ENCODE measurements at places on chromosomes 6 and 20. TPM values are rescaled to one million over a fixed set of nuclear protein-coding genes. Genes with fewer than 3 reads are reported as not detected.

TAGAP gene
- polyA plus RNA-seq: not detected

CNR1 gene
- 1.8 TPM for polyA plus RNA-seq

NELFCD gene
- 35.5 TPM for polyA plus RNA-seq

FGD2 gene
- 0.12 TPM for polyA plus RNA-seq

SOX18 gene
- 0.09 TPM for polyA plus RNA-seq

- no peak for DNase-seq
These were observed 38.0 kb downstream of the FOXA2 start for GRCh38 chr20:22546344-22546743.

EFCAB8 gene
- 0.06 TPM for polyA plus RNA-seq

GNAS-AS1 gene
- polyA plus RNA-seq: 5.4 TPM

HLA-DOB gene
- 0.19 TPM for polyA plus RNA-seq

TMEM170B gene
- 0.63 TPM for polyA plus RNA-seq

WFDC10B gene
- polyA plus RNA-seq: 0.36 TPM

DNA sequence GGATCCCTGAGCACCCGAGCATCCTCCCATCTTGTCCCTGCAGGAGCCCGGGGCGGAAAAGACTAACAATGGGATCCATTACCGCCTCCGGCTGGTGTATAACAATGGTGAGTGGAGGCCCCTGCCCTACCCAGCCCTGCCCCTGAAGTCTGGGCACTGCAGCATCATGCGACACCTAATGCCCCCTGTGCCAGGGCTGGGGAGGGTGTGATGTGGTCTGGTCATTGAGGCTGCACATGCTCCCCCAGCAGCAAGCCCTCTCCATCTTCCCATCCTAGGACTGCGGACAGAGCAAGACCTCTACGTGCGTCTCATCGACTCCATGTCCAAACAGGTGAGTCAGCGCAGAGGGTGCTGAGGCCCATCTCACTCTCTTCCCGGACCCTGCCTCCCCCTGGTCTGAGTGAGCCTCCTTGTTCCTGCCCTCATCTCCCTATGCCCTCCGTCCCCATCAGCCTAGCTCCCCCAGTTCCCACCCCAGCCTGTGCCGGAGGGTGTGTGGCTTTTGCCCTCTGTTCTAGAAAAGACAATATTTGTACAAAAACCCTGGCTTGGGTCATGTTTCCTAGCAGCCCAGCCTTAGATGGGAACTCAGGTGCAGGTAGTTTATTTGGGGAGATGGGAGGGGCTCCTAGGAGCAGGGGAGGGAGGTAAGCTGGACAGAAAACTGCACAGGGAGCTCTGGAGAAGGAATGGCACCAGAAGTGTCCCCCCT is 13.5 kb downstream of the EBF4 start:
- DNase-seq: no peak

LGSN gene
- 0.03 TPM for polyA plus RNA-seq

DNA sequence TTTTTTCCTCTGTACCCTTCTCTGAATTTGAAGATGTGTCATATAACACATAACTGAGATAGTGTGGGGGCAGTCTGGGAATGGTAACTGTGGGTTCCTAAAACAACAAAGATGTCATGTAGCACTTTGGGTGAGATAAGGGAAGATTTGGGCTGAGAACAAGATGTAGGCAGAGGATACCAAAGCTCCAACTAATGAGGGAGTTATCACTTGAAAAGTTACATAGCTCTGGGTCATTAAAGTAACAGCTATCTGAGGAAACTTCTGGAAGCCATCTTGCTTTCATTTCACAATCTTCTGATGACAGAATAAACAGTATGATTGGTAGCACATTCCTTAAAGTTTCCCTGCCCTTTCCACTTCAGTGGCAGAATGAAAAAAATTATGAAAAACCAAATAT is 255.4 kb downstream of the TBX18 start:
- no peak for DNase-seq

TRIM40 gene
- polyA plus RNA-seq: not detected

- no peak for DNase-seq
These were observed 58.6 kb downstream of the NOL4L start for GRCh38 chr20:32526541-32526940.

DNA sequence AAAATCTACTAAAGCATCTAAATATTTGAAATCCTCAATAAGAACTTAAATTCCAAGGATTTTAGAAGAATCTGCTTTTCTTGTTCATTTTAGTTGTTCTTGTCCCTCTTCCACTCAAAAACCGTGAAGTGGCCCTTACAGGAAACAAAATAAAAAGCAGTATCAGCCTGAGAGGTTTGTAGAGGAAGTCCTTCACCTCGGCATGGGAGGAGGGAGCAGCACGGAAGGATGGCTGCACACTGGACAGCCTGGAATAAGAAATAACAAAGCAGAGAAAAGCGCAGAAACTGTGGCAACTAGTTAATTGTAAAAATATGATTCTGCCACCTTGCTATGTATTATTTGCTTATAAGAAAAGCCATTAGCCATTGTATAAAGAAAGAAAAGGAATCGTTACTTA is 46.1 kb downstream of the RALGAPA2 start:
- DNase-seq: no peak

- DNase-seq: no peak
These were observed 623.3 kb upstream of the MANEA start for GRCh38 chr6:94953867-94954631.

DNA sequence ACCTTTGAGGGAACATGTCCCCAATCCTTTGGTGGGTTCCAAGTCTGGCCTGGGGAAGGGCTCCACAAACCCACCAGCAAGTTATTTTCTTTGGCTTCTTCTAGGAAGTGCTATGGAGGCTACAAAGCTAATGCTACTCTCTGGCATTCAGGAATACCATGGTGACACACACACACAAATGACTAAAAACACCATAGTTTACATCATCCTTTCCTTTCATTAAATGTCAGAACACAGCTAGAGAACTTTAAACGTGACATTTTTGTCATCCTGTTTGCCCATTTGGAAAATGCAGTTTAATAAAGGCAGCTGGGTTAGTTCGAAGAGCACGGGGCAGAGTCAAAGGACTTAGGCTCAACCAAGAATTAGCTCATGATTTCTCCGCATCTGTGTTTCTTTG is 40.2 kb upstream of the PROKR2 start:
- DNase-seq: no peak

ARG1 gene
- polyA plus RNA-seq: not detected

- DNase-seq: no peak
These were observed 4.1 kb downstream of the HLA-B start for GRCh38 chr6:31352683-31353383.

- DNase-seq: no peak
These were observed 146.6 kb upstream of the BMP5 start for GRCh38 chr6:56021943-56022342.

ZC2HC1B gene
- not detected for polyA plus RNA-seq

DNA sequence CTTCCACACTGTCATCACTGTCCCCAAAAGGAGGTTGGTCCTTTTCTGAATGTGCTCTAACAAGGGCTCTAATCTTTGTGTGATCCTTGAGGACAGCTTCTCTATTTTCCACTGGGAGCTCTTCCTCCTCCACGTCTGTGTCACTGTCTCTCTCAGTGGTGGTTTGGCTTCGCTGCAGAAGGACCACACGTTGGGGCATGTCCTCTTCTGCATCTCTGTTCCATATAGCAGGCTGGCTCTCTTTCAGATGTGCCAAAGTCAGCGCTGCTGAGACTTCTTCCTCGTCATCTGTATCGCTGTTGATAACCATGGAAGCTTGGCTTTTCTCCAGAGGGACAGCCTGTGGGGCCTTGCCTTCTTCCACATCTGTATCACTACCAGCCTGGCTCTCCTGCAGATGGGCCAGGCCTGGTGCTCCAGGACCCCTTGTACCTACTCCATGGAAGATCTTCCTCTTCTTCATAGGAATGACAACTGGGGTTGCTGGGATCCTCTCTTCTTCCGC is 4.6 kb downstream of the MDC1 start:
- no peak for DNase-seq

- no peak for DNase-seq
These were observed 32.2 kb downstream of the COX4I2 start for GRCh38 chr20:31669876-31670275.

DNA sequence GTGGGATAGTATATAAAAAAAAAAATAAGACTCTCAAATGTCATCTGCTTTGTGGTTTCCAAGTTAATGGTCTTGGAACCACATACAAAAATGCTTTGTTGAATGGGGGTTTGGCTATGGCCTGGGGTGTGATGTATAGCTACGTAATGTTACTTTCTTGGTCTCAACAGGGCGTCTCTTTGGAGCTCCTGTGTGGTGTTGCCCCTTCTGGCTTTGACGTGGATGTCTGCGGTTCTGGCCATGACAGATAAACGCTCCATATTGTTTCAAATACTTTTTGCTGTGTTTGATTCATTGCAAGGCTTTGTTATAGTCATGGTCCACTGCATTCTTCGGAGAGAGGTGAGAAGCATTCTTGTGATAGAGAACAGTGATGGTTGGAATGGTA is 457.7 kb downstream of the LMBRD1 start:
- no peak for DNase-seq

DNA sequence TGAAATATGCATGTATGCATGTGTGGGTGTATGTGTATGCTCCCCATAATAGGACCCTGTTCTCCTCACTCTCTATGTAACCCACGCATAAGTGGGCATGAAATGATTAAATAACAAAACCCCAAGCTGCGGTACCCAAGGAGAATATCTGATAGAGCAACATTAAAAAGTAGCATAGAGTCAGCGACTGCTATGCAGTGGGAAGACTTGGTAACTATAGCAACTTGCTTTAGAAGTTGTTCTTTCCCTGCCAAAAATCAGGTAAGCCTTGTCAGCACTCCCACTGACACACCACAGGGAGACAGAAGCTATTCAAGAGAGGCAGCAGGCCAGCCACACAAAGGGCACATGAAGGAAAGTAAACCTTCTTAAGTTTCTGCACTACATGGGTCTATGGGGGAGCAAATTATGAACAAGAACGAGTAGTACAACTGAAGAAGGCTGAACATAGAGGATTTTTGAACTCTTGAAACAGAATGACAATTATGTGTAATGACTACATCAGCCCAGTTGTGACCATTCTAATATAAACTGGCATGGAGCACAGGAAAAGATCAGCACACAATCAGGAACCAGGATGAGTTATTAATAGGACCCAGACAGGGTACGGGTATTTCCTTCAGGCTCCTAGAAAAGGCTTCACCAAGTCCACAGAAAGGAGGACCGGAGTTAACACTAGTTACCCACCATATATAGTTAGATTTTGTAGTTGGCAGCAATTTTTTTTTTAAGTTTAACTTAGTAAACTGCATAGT is 89.9 kb downstream of the GPR6 start:
- no peak for DNase-seq

DNA sequence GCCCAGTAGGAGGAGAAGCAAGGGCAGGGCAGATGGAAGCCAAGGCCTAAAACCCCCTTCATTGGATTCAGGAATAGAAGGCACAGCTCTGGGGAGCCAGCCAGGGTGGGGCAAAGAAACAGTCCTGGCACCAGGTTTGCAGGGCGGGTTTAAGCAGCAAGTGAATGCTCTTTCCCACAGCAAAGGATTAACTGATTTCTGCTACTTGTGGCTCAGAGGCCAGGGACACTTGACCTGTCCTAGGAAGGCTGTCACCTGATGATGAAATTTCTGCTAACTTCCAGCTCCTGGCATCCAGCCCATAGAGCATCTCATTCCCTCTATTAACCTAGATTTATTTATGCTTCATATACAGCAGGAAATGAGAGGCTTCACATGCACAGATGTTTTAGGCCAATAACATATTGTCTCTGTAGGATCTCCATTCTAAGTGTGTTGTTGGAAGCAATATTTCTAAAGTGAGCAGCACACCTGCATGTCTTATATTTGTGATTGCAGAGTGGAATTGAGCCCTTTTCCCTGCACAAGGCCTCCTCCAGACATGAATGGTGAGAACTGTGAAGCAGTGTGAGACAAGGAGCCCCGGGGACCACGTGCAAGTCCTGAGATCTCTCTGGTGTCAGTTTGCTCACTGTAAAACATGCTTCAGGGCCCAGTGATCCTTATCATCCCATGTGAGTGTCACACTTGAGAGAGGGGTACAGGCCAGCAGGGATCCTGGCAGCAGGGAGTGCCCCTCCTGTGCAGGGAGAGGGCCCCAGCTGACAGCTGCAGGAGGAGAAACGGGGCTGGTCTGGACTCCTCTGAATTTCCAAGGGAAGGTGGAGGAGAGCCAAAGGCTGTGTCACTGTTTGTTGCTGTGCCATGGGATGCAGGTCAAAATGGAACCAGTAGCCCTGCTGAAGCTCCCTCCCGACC is 41.1 kb upstream of the CST5 start:
- DNase-seq: no peak

DNA sequence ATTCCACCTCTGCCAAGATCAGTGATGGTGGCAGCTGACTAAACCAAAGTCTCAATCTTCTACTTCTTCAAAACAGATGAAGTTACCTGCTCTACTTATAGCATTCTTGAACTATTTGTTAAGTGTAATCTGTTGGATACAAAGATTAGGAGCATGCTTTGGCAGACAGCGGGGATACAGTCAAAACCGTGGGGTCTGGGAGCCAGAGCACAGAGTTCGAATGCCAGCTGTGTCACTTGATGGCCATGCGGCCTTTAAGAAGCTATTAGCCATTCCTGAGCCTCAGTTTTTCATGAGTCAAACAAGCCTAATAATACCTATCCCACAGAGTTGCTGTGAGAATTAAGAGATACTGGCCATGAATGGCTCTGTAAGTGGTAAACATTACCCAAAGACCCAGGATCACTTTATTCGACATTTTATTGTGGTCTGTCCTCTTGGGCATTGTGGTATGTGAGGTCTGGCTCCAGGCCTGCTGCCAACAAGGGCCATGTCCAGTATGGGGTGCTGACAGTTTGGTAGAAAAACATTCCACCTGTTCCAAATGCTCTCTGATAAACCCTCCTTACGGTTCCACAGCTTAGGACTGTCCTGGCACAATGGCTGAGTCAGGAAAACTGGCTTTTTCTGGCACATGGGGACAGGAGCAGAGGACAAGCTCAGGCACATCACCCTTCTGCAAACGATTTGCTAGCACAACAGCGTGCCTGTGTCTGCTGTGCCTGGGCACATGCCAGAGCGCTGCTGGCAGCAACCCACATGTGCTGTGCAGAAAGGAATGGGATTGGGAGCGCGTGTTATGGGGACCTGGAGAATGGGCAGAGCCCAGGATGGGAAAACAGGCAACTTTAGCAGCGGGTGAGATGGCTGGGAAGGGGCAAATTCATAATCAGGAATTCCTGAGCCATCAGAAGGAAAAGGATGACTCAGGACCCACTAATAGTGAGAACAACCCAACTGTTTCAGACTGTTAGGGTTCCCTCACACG is 15.7 kb upstream of the FAM83C start:
- no peak for DNase-seq

DNA sequence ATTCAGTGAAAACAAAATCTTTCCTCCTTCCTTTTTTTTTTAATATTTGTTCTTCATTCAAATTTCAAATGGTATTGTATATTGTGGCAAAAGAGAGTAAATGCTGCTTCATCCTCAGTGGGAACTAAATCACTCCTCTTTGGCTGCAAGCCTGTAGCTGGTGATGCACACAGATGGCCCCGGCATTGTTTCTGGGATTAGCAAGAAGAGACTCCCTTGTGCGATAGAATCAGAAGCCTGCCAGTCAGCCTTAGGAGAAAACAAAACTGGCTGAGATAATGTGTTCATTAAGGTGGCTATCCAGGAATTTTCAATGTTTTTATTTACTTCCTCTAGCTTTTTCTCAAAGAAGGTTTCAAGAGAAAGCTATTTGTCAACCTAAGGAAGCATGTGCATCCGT is 20.7 kb upstream of the ELOVL2 start:
- no peak for DNase-seq

HRH3 gene
- polyA plus RNA-seq: 3.1 TPM

GRCh38 chr6:161057103-161058091 is 65.8 kb downstream of the MAP3K4 start:
- DNase-seq: no peak

MRPL2 gene
- polyA plus RNA-seq: 61.0 TPM

All from H1 (cell line).